ACHN (cell line): ENCODE measurements at places on chromosomes 5 and 9.

DNA sequence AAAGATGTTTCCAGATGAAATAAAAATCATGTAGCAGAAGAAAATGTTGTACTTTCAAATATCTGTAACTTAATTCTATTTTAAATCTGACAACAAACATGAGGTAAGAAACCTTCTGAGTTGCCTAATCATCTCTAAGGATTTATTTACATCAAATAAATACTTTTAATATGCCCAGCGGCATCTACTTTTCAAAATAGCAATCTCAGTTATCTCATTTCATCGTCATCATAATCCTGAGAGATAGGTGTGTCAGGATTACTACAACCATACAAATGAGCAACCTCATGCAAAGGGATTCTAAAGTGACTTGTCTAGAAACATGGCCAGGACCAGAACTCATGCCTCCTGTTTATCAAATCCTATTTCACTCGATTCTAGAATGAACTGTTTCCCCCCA is 49.5 kb downstream of the DENND1A start:
- DNase-seq: no peak

GRCh38 chr5:140293091-140293848 is 9.6 kb downstream of the PFDN1 start:
- DNase-seq: no peak

GRCh38 chr5:151775025-151775606 is 3.4 kb downstream of the G3BP1 start:
- no peak for DNase-seq

DNA sequence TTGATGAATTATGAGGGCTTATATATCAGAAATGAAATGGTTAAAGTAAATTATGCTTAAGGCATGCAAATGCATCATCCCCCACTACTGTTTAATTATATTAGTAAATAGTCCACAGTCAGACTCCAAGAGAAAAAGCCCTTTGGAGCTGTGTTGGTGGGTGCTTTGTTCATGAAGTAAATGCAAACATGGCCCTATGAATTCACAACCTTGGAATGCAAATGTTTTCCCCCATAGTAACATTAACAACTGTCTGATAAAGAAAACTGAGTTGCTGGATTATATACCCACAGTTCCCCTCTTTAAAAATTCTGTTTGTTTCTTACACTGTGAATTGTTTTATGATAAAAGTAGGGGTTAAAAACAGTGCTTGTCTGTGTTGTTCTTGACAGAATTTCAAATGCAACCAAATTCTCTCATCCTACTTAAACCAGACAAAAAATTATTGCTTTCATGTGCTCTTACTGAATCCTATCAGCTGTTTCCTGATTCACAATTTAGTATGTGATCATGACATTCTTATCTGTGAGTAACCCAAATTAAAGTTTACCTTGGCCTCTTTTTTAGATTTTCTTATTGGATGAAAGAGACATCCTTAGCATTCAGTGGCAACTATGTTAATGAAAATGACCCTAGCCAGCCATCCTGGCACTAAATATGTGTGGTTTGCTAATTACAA is 48.5 kb upstream of the SNCAIP start:
- no peak for DNase-seq

GRCh38 chr5:15282611-15283010 is 217.4 kb upstream of the FBXL7 start:
- no peak for DNase-seq

DNA sequence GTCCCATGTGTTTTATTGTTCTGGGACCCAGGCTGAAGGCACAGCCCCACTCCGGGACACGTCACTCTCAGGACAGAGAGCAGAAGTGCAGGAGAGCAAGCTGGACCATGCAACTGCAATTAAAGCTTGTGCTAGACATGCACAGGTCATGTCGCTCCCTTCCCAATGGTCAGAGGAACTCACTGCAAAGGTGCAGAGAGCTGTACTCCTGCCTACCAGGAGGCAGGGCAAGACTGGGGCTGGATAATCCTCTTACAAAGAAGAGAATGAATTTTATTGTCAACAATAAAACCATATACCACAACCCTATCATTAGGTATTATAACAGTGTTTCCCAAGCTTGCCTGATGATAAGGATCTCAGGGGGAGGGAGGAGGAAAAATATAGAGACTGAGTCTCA is 74.0 kb upstream of the NEK6 start:
- DNase-seq: no peak

- DNase-seq: no peak
Measured at GRCh38 chr9:98368366-98369065, 113.1 kb upstream of the TBC1D2 start.

DNA sequence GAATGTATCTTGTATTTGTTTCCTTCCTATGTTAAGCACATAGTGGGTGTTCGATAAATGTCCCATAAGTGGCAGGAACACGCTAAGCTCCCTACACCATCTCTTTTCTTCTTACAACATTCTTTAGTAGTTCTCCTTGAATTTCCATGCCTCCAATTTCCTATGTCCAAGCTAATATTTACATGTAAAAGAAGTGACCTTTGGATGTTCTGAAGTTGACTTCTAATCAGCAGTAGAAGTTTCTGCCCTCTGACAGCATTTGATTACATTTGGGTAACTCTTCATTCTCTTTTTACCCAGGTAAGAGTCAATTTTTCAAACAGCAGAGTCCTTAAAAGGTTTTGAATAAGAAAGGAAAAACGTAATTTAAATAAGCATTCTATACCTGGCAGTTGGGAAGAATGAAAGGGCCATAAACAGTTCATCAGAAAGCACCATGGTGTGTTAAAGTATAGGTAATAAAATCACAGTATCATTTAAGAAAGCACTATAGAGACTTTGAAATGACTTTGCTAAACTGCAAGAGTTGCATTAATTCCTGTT is 78.9 kb downstream of the TRPM3 start:
- no peak for DNase-seq

- DNase-seq: no peak
Measured at GRCh38 chr5:42600441-42600840, 156.2 kb upstream of the CCDC152 start.
